ENCODE measurements at places on chromosomes 11 and 22.

DNA sequence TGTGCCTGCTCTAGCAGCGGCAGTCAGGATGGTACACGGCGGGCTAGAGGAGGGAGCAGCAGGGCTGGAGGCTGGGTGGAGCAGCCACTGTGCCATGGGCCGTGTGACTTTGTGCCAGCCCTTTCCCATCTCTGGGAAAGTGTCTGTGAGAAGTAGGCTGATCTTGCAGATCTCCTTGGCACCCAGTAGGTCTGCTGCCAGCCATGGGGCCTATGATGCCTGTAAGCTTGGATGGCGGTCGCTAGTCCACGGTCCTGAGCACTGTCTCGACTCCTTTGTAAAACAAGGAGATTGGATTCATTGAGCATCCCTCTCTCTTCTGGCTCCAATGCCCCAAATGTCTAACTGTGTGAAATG lies 22.6 kb downstream of the AMPD3 start:
- DNase-seq: no peak

DNA sequence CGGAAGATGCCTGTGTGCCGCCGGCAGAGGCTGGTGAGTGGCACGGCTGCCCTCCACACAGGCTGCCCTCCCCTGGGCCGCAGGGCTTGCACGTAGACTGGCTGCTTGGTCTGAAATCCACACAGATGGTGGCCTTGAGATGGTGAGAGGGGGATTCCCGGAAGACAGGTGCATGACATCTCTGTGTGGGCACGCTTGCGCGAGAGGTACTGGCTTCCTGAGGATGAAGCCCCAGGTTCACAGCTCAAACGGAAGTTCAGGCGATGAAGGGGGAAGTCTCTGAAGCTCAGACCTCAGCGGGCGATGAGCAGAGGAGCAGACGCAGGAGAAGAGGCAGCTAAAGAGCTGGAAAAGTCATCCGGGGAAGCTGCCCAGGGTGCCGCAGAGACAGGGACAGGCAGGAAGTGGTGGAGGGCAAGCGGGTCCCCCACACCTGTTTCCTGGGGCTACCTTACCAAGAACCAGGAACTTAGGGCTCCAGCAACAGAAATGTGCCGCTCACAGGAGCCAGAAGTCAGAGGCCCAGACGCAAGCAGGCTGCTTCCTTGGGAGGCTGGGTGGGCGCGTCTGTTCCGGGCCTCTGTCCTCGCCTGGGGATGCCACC lies 7.2 kb downstream of the CRELD2 start:
- DNase-seq: peak; percentile 49

DNA sequence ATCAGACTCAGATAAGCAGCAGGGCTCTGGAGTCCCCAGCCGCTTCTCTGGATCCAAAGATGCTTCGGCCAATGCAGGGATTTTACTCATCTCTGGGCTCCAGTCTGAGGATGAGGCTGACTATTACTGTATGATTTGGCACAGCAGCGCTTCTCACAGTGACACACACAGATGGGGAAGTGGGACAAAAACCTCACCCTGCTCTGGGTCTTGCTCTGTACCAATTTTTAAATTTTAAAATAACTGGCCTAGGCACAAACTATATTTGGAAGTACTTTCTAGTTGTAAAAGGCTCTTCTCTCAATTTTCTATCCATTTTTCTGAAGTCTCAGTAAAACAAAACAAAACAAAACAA lies 131.7 kb downstream of the VPREB1 start:
- DNase-seq: no peak

- no peak for DNase-seq
Observed at GRCh38 chr22:35102663-35103062, 36.7 kb downstream of the ISX start.

DNA sequence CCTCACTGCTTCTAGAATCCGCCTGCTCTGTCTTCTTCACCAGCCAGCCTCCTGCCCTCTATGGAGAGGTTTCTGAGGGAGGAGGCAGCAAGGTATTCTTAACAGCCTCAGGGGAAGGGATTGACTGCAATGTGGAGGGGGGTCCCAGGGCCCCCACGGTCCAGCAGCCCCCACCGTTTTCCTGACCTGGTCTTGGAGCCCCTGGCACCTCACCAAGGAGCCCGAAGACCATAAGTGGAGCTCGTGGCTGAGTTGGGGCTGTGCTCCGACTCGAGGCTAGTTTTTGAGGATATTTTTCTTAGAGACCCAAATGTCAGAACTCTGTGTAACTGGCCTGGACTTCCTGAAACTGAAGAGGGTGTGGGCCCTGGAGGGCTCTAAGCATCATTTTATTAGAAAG lies 590.0 kb downstream of the BRD1 start:
- no peak for DNase-seq

GRCh38 chr11:115555336-115556090 lies 51.3 kb upstream of the CADM1 start:
- no peak for DNase-seq

GRCh38 chr22:38824585-38824984 lies 19.2 kb downstream of the NPTXR start:
- DNase-seq: no peak

DNA sequence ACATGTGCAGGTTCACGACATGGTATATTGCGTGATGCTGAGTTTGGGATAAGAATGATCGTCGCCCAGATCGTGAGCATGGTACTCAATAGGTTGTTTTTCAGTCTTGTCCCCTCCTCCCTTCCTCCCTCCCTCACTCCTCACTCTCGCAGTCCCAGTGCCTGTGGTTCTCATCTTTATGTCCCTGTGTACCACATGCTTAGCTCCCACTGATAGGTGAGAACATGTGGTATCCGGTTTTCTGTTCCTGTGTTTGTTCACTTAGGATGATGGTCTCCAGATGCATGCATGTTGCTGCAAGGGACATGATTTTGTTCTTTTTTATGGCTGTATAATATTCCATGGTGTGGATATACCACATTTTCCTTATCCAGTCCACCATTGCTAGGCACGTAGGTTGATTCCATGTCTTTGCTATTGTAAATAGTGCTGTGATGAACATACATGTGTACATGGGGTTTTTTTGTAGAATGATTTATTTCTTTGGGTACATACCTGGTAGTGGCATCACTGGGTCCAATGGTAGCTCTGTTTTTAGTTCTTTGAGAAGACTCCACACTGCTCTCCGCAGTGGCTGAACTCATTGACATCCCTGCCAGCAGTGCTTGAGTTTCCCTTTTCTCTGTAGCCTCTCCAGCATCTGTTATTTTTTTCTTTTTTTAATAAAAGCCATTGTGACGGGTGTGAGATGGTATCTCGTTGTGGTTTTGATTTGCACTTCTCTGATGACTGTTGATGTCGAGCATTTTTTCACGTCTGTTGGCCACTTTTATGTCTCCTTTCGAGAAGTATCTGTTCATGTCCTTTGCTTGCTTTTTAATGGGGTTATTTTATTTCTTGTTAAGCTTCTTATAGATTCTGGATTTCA lies 16.4 kb downstream of the ZBED4 start:
- no peak for DNase-seq

DNA sequence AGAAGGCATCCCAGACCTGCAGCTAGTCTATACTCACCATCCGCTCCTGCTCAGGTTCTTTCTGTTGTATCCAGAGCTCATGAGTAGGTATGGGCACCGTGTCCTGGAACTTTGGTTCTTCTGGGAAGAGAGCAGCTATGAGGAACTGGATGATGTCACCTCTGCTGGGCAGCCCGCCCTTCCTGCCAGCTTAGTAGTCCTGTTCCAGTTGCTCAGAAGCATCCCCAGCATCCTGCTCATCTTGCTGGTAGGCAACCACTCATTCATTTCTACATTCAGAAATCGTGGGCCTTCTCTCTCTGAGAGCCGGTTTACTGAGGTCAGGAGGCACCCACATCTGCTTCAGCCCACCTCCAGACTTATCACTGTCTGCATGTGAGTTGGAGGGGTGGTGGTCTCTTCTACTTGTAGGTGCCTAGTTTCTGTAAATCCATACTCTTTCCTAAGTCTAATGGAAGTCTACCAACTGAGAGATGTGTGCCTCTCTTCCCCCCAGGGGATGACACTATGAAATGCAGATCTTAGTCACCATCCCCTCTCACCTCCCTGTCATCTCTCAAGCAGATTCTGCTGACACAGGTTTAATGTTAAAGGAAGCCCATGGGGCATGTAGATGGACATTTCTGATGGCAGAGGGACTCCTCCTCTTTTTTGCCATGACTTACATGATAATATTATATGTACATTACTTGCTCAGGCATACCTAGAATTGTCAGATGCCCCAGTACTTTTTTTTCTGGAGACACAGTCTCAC lies 29.6 kb upstream of the CCDC134 start:
- no peak for DNase-seq

DNA sequence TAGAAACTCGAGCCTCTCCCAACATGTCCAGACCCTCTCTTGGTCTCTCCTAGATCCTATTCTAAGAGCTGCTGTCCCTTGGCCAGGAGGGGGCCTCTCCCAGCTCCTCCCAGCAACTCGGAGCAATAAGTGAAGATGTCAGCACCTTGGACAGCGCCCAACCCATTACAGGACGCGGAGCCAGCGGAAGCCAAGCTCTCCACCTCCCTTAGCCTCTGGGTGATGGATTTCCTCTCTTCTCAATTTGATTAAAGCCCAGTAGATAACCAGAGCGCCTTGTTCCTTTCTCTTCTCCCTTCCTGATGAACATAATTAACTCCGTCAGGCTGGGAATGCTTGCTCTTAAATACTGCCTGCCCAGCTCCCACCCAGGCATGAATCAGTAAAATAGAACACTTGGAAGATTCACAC lies 26.2 kb upstream of the TPBGL start:
- DNase-seq: peak; percentile 38

DNA sequence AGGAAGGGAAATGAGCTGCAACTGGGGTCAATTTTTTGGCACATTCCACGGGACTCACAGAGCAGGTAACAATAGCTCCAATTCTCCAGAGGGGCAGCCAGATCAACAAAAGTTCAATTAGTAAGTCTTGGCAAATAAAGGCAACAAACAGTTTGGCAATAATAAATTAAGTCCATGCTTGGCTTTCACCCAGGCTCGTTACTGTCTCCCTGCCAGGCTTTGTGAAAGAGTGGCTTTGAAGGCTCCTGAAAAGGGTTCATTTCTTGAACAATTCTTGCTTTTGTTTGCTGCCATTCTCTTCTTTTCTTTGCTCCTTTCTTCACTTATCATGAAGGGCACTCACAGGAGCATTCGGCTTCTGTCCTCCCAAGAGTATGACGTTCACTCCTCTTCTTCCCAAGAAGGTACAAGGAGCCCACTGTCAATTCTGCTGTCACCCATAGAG lies 123.3 kb downstream of the APIP start:
- DNase-seq: no peak

DNA sequence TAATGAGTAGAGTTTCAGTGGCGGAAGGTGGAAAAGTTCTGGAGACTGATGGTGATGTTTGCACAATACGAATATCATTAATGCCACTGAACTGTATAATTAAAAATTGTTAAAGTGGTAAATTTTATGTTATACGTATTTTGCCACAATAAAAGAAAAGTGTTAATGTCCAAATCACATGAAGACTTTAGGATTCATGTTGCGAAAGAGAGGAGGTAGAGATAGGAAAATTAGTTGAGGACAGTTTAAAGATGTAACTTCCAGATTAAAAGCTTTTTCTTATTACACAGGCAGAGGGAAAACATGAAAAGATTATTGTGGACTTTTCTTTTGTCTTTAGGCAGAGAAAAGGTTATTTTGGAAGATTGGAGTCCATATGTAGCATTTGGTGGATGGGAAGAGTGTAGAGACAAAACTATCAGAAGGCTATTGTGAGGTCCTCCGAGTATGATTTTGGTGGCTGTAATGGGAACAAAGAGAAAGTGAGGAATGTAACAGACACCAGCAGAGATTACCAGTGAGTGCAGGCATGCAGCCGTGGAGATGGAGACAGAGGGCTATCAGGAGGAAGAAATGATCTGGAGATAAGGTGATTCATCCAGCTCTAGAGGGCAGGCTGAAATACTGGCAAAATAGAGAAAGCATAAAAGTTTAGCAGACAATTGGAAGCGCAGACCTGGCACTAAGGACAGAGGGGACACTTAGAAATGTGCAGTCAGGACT lies 12.5 kb downstream of the VPS26B start:
- DNase-seq: no peak

DNA sequence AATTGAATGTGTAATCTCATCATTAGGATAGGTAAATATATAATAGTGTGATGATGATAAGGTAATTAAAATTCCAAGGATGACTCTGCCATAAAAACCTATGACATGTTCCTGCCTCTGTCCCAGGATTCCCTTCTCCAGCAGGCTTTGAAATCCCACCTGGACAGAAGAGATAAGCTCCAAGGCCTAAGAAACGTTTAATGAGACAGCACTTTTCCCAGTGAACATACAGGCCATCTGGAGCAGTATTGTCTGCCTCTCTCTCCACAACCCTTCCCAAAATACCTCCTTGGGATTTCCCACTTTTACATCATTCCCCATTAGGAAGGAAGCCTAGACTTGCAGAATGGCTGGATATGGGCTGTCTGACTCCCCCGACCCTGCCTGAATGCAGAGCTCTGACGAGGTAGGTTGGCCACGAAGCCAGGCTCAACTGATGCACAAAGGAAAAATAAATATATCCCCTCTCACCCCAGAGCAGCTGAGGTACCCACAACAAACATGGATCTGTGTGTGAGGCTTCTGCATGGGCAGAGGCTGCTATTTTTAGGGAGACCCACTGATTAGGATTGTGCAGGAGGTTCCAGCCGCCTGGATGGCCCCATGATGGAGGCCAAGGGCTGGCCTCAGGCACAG lies 71.0 kb downstream of the TMPRSS5 start:
- DNase-seq: no peak

GRCh38 chr22:37647928-37648327 lies 8.5 kb downstream of the SH3BP1 start:
- DNase-seq: no peak

- DNase-seq: no peak
Observed at GRCh38 chr11:103683576-103683975, 352.9 kb upstream of the DDI1 start.

- DNase-seq: no peak
Observed at GRCh38 chr11:83195143-83195466, 1.6 kb downstream of the ANKRD42 start.

GRCh38 chr11:116888024-116888423 lies 50.6 kb upstream of the APOA1 start:
- no peak for DNase-seq

GRCh38 chr11:114846416-114846791 lies 168.1 kb downstream of the NXPE2 start:
- DNase-seq: no peak

- DNase-seq: peak; percentile 60
Observed at GRCh38 chr11:61336171-61336935, 3.3 kb downstream of the TKFC start.

GRCh38 chr22:23391022-23391421 lies 189.1 kb downstream of the IGLL1 start:
- no peak for DNase-seq

DNA sequence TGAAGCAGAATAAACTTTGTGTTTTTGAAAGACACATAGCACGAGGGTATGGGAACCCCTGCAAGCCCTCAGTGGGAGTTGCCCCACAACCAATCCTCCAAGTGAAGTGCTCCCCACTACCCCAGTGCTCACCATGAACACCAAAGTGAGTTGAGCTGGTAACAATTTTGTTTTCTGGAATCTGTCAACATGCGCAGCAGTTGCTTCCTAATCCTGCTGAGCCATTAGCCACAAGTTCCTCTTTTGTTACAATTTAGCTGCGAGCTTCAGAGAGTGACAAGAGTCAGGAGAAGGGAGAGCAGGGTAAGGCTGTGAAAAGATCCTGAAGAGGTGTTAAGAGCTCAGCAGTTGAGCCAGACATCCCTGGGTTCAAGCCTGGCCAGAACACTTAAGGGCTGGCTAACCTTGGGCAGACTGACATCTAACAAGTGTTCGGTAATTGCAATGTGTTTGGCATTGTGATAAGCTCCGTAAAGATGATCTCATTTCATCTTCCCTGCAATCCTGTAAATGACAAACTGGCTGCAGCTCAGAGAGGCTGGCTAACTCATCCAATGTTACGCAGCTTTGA lies 24.1 kb upstream of the ASPHD2 start:
- no peak for DNase-seq

Data from stimulated activated CD8-positive, alpha-beta memory T cell treated with anti-CD3 and anti-CD28 coated beads, Interleukin-7, amount 100 ng/mL, for 1 hour (primary cell).